Activated naive CD8-positive, alpha-beta T cell treated with anti-CD3 and anti-CD28 coated beads, Interleukin-2, amount 10 ng/mL, durations not matched to agents 7 days and 5 days (primary cell): ENCODE measurements at places on chromosomes 4 and X.

GRCh38 chr4:176981074-176981473, 188.4 kb upstream of the VEGFC start:
- DNase-seq = no peak
- no peak overlapping the region for H3K27ac ChIP-seq
- no peaks in the 10 kb centered on the region for H3K36me3 ChIP-seq
- no peaks in the 10 kb centered on the region for H3K4me1 ChIP-seq
- H3K27me3 ChIP-seq = no peaks in the 10 kb centered on the region

- DNase-seq = no peak
- no peak overlapping the region for H3K27ac ChIP-seq
- peaks cover 8% of the 10 kb centered on the region for H3K4me1 ChIP-seq
- no peaks in the 10 kb centered on the region for H3K36me3 ChIP-seq
- H3K4me3 ChIP-seq = no peak overlapping the region
Measured at GRCh38 chr4:3346146-3346545, 53.3 kb downstream of the RGS12 start.

DNA sequence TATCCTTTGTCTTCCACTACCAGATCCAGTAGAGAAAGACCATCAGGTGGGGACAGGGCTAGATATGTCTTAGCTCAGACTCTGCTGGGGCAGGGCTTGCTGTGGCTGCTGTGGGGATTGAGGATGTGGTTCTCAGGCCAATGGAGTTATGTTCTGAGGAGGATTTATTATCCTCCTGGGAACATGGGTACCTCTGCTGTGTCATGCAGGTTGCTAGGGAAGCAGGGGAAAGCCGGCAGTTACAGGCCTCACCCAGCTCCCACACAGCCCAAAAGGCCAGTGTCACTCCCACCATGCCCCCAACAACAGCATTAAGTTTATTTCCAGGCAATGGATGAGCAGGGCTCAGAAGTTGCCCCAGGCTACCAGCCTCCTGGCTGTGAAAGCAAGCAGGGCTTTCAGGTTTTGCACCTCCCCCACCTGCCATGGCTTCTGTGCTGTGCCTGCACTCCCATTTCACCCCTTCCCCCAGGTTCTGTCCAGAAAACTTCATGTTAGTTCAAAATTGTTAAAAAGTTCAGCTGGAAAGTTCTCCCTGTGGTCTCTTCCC, 879.9 kb downstream of the ARAP2 start:
- no peak overlapping the region for H3K4me3 ChIP-seq
- H3K27ac ChIP-seq = no peak overlapping the region
- no peaks in the 10 kb centered on the region for H3K4me1 ChIP-seq
- H3K36me3 ChIP-seq = no peaks in the 10 kb centered on the region

DNA sequence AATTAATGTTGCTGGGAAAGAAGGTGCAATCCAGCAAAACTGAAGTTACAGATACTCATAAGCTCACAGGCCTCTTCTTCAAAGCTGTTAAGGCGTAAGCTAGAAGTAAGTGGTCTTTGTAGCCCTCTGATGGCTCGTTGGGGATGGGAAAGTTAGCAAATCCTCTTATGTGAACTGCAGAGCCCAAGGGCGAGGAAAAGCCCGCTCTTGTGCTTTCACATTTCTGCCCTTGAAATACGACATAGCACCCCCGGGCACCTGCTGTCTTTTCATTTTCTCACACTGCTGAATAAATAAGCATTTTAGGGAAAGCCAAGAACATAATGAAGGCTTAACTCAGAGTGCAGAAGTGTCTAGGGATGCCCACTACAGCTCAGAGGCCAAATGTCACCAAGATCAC, 73.1 kb upstream of the SORBS2 start:
- no peaks in the 10 kb centered on the region for H3K36me3 ChIP-seq
- peaks cover 2% of the 10 kb centered on the region for H3K27me3 ChIP-seq
- H3K4me1 ChIP-seq = no peaks in the 10 kb centered on the region
- no peak overlapping the region for H3K27ac ChIP-seq

DNA sequence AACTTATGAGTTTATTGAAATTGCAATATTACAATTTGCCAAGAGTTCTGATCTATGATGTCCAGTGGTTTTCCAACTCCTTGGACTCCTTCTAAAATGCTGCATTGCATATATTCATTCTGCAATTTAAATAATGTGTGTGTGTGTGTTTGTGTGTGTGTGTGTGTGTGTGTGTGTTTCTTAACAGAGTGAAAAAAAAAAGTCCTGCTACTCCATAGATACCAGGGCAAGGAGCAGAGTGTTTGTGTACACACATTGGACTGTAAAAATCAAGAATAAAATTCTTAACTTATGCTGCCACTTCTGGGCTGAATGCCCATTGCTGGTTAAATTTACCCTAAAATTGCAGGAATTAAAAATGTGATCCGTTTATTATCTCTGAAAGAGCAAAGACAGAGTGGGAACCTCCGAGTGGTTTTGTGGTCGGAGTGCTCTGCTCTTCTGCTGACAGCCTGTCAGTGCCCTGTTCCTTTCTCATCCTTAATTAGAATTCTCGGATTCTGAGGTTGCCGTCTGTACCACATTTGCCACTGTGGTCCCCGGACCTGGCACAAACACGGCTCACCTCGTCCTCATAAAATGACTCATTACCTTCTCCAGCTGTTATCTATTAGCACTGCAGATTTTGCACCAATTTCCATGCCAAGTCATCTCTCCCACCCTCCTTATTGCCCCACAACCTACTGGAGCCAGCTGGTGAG, 355.5 kb downstream of the KCNIP4 start:
- no peaks in the 10 kb centered on the region for H3K36me3 ChIP-seq
- DNase-seq = no peak
- no peaks in the 10 kb centered on the region for H3K4me1 ChIP-seq
